ENCODE measurements at places on chromosomes 16 and 17. TPM values are rescaled to one million over a fixed set of nuclear protein-coding genes. Genes with fewer than 3 reads are reported as not detected.

Gene HSD11B2
- total RNA-seq = 5.3 TPM

Gene BAIAP3
- total RNA-seq = 0.58 TPM

Gene HYDIN
- total RNA-seq = 0.66 TPM

Gene USP6
- total RNA-seq = 11.3 TPM

Gene DLX4
- total RNA-seq = 0.13 TPM

Gene EVI2B
- 0.66 TPM for total RNA-seq

Gene SHISA9
- total RNA-seq = 0.04 TPM
